ENCODE measurements at places on chromosomes 2 and 18.

GRCh38 chr18:35770376-35771014, 189.0 kb downstream of the GALNT1 start:
- no peak for DNase-seq

GRCh38 chr18:64203295-64203694, 54.4 kb upstream of the LINC00305 start:
- no peak for DNase-seq

DNA sequence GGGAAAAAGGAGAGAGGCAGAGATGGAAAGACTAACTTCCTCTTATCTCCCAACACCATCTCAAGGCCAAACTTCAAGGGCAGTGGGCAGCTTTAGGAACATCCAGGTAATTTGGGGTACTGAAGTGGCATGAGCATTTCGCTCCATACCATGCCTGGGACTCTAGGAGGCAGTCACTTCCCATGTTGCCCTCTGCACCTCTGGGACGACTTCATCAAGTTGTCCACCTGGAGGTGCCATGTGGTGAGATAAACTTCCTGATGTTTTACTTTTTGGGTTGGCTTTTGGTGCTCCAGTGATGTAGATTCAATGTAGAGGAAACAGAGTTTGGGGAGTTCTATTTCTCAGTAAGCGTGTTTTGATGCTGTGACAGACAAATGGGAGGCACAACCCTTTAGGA, 56.3 kb upstream of the UPP2 start:
- DNase-seq: no peak

DNA sequence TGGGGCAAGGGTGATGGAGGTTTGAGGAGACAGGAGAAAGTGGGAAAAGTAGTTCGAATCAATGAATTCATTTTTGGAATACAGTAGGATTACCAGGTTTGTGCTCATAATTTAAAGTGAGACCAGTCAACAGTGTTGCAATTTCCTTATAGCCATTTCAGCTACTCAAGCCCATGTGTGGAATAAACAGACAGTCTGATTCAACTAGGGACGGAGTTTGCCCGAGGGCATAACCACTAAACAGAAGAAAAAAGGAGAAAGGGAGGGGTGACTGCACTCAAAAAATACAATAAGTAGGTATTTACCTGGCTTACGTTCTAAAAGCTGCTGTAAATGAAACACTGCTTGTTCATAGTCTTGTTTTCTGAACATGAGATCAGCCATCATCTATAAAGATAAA, 55.2 kb downstream of the TTC21B start:
- no peak for DNase-seq

DNA sequence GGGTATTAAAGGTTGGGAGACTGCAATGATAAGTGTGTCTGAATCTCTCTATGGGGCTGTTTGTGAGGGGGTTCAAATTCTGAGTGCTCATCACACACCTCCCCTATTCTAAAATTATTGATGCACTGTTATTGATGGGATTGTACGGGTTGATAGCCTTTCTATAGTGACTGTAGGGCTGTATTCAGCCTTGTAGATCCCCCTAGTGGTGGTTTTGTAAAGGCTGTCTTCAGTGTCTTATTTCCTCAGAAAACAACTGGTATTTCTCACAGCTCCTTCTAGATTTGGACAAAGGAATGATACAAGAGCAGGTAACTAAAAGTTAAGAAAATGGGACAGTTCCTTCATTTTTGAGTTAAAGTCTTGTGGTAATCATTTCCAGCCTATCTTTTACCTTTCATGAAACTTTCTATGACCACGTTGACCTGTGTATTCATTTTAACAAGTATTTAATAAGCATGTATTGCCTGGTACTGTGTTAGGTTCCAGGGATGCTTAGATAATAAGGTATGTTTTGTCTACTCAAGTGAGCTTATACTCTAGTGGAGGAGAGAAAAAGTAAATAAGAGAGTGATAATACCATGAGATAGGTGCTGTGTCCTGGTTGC, 21.2 kb downstream of the SMAD4 start:
- DNase-seq: no peak

DNA sequence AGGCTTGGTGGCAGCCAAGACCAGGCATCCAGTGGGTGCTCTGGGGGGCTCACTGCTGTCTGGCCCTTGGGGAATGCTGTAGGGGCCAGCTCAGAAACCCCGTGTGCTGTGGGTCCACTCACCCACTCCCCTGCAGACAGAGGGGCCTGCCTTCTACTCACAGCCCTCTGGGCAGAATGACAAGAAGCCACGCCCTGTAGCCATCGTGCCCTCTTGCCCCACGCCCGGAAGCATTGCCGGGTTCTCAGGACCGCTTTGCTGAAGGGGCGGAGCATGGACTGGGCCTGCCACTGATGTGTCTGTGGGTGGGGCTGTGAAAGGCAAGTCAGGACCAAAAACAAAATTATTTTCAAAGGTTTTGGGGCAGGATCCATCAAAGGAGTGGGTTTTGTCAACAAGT, 27.8 kb downstream of the GLI2 start:
- no peak for DNase-seq

DNA sequence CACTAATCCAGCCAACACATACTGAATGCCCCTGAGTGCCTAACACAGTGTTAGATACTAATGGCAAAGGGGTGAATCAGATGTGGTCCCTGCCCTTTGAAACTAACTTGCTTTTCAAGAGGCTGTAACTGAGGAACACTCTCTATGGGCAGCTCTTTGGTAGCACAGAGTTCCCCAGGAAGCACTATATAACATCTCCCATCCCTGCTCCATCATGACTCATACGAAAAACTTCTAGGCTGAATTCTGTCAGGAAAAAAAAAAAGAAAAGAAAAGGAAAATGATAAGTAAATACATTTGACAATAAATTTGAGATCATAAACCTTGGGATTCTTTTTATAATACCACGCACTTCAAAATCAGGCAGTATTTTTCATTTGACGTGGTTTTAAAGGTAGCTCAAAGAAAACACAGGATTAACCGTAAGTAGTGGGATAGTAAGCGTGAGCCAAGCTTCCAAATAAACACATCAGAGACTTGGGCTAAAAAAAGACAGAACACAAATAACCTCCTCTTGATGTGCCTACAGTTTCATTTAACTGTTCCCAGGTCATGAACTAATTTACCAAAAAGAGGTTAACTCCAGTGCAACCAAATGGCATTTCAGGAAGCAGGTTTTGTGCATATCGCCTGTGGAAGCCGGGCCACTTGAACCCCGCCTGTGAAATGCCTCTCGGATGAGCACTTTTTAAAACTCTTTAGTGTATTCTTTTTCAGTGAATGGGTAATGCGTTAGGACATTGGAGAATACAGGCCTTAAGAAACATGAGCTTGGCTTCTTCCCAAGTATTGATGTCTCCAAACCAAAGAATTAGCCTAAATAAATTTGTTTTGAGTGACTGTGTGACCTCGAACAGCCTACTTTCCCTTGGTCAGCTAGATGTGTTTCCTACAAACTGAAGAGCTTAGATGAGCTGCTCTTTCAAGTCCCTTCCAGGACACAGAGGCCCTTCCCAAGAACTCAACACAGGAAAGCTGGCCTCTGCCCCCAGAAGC, 42.0 kb downstream of the RDH14 start:
- DNase-seq: no peak

GRCh38 chr2:179454443-179455171, 190.0 kb upstream of the SESTD1 start:
- DNase-seq: peak; percentile 94

GRCh38 chr2:142876423-142876822, 1.0 kb upstream of the KYNU start:
- DNase-seq: no peak

DNA sequence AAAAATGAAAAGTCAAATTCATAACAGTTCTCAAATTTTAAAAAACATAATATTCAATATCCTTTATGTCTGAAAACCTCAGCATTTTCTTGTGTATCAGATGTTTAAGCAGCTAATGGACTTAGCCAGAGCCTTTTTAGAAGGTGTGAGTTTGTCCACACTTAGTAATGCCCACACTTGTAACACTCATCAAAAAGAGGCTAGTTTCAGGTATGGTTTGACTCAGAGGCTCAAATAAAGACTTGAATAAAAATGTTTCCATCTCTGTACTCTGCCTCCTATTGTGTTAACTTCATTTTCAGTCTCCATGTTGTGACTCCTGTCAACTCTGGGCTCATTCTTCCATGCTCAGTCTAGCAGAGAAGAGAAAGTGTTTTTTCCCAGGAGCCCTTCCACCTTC, 311.6 kb downstream of the IRS1 start:
- no peak for DNase-seq

Data from non-pigmented ciliary epithelial cell (primary cell).